Activated CD4-positive, alpha-beta T cell treated with anti-CD3 and anti-CD28 coated beads, Interleukin-2, amount 50 U/mL, for 4 hours (primary cell): ENCODE measurements at places on chromosomes 2 and 18.

DNA sequence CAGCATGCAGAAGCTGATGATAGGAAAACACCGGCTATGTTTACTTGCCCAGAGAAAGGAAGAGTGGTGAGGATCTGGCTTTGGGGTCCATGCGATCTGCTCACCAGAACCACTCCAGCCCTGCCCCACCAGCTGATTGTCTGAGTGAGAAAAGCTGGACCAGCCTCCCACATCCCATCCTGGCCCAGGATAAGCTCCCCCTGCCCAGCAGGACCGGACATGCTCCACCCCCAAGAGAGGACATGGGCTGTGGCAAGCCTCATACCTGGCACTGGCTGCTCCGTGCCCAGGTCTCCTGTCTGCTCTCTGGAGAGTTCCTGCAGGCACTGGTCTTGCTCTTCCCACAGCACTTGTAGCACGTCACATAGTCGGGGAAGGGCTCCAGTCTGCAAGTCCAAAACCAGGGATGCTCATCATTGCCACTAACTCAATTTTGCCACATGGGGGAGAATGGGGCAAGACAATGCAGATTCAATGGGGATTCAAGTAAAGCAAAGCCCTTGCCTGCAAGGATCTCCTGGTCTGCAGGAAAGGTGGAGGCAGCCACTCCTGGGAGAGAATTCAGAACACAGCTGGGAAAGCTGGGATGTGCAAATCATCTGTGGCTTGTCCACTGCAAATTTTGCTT is 30.0 kb downstream of the SCTR start:
- DNase-seq: no peak

DNA sequence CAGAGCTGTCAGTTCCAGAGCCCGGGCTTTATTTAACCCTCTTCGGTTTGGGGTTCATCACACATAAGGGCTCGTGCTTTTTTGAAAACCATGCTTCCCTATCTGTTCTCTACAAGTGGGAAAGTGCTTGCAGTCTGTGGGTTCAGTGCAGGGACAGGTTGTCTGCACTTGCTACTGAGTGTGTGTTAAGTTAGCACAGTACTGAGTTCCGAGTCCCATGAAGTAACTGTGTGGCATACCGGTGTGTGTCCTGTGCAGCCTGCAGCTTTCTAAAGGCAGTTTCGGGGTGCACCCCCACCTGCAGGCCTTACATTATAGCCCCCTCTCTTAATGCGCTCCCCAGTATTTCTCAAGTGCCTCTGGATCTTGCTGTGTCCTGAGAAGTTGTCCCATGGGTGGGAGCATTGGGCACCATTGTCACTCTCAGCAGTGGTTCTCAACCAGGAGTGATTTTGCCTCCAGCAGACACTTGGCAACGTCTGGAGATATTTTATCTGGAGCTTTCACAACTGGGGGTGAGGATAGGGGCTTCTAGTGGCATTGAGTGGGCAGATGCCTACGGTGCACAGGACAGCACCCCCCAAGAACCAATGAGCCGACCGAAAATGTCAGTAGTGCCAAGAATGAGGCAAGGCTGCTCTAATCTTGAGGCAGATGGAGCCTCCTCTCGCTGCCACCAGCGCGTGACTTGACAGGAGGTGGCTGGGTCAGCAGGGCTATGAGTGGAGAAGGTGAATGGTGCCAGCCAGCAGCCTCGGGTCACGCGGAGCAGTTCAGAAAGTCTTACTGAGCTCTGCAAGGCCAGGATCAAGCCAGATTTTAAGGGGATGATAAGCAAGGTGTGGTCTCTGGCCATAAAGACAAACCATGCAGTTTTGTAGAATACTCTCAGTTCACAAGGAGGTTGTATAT is 152.2 kb downstream of the SMAD7 start:
- no peak for DNase-seq

DNA sequence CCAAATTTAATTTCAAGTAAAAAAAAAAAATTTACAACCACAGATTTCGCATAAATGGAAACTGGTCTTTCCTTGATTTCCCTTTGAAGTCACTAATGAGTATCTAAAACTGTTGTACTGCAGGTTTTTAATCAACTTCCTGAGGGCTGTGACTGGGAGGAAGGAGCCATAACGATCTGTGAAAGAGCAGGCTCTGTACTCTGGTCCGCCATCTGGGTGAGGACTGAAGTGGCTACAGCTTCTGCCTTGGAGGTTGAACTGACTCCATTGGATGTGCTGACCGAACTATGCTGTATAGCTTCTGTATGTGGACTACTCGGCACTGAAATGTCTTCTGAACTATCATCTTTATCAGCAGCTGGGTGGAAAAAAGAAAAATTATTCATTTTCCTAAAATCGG is 69.3 kb upstream of the CHN1 start:
- DNase-seq: no peak

- no peak for DNase-seq
Observed at GRCh38 chr2:217362710-217363109, 502.8 kb upstream of the TNP1 start.

DNA sequence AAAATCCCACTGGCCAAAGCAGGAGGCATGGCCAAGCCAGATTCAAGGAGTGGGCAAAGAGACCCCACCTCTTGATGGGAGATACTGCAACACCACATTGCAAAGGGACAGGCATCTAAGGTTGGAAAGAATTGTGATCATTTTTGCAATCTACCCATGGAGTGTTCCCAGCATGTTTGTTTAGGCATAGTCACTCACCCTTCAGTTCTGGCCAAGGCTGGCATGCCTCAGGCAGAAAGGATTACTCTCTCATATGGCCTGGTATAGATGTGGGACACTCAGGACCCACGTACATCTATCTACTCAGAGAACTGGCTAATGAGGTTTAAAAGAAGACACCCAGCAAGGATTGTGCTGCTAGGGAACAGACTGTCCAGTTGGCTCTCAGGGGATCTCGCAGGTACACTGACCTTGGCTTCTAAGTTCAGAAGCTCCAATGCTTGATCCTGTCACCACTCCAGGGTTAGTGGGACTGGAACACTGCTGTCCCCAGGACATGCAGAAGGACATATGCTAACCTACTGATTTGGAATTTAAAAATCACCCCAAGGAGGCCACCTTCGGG is 183.7 kb downstream of the KLHL29 start:
- DNase-seq: no peak

GRCh38 chr2:44275927-44276303 is 635 bp downstream of the SLC3A1 start:
- DNase-seq: no peak

DNA sequence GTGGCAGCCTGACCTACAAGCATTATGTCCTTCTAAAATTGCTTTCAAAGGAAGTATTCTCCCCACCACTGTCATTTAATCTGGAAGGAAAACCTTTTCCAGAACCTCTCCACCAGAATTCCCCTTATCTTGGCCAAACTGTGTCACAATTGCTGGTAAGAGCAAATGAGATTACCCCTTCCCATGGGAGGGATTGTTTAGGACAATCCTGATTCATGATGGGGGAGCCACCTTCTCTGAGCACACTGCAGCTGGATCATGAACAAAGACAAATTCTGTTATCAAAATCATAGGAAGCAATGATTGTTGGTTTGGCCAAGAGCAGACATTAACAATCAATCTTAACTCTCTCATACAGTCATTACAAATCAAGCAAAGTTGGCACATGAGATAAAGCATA is 18.1 kb upstream of the ATOH8 start:
- DNase-seq: no peak

GRCh38 chr2:24317491-24317920 is 42.8 kb downstream of the ITSN2 start:
- no peak for DNase-seq

DNA sequence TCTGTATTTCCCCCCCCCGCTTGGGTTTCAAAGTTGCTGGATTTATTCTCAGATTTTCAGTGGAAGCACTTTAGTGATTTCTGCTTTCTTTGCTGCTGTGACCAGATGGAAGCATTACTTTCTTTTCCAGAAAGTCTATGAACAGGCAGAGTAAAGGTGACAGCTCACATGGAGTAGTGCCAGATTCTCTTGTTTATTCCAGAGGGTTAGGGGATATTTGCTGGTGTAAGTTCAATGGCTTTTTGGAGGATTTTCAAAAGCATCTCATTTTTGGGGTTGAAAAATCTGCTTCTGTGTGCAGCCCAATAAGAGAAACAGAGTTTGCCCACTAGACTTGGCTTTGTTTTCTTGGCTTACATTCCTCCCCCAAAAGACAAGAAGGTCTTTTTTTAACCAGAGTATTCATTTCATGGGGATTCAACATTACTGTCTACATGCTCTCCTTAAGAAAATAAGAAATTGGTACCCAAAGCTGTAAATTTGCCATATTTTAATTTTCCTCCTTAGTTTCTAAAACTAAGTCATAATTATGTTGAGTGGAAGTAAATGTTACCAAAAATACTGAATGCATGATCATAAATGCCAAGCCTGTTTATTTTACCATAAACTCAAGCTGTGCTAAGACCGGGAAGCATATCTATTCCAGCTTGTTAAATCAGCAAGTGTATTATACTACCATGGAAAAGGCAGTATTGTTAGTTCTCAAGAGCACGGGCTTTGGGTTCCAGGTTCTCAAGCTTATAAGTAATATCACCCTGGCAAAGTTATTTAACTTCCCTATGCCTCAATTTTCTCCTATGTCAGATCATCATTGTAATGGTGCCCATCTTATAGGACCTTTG is 557.2 kb downstream of the CPS1 start:
- no peak for DNase-seq

DNA sequence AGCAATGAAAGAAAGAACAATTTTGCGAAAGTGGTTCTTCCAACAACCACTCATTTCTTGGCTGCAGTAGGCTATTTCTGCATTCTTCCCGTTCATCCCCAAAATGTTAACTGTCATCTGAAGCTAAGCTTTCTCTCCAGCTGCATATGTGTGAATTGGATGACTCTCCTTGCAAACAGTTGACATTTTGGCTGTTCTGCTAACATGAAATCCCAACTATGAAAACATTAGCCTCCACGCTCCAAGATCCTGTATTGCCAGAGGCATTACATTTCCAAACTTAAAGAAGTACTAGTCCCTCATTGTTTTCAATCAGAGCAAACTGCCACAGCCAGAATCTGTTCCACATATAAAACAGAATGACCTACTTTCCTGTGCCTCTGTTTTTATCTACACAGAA is 88.5 kb downstream of the TGIF1 start:
- no peak for DNase-seq

DNA sequence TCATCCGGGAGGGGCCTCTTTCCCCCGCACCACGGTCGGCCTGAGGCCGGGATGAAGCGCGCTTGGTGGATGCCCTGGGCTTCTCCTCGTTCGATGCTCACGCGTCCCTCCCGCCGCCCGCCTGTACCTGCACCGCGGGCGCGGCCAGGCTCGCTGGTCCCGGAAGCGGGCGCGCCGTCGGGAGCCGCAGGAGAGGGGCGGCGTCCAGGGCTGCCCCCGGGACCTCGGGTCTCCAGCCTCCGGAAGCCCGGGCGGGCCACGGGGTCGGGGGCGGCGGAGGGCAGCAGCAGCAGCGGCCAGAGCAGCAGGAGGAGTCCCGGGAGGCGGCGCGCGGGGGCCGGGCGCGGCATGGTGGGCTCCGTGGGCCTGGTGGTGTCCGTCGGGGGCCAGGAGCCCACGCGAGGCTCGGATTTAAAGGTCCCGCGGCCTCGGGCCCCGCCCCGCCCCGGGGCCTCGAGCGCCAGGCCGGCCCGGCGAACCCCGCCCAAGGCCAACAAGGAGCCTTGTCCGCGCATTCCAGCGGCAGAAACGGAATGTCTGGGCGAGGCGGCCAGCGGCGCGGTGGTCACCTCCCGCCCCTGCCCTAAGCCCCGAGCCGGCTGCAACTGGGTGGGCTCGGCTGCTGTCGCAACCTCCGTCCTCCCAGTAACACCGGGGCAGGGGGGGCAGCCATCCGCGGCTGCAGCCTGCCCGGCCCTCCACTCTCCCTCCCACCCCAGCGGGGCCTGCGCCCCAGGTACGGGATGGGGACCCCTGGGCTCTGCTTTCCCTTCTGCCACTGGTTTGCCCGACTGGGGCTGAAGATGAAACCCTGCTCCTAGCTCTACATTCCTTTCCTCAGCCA is at the start of gene MATN3:
MATN3 (minus strand) TSS at position 387 of the 844 bp plus-strand sequence; CDS start at position 350, 37 bp downstream.
- DNase-seq: no peak

- peak; percentile 44 for DNase-seq
Observed at GRCh38 chr2:218396688-218397462, 2.8 kb upstream of the CTDSP1 start.

DNA sequence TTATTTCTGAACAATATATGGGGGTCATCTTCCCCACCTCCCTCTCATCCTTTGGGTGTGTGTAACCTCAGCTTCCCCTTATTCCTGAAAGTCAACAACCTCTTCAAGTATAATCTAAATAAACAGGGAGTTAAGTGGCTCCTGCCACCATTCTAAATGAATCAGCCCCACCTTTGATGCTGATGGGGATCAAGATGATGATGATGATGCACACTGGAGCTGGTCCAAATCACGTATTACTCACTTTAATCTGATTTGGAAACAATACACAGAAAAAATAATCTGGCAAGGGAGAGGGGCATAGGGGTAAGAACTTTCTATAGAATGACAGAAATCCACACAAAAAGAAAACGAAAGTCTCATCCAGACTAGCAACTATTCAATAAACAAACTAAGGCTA is 7.1 kb downstream of the ACVR1 start:
- no peak for DNase-seq

GRCh38 chr2:97267411-97268074 is 154.6 kb downstream of the ANKRD36 start:
- no peak for DNase-seq
